Naive thymus-derived CD4-positive, alpha-beta T cell (primary cell): ENCODE measurements at places on chromosomes 1 and 21. TPM values are rescaled to one million over a fixed set of nuclear protein-coding genes. Genes with fewer than 3 reads are reported as not detected.

DPT gene
- not detected for total RNA-seq

PROX1 gene
- not detected for total RNA-seq

ADAM30 gene
- not detected for total RNA-seq

GRCh38 chr1:46302641-46303037 is 777 bp downstream of the LRRC41 start:
- DNase-seq = no peak

- DNase-seq = no peak
Measured at GRCh38 chr1:167158111-167158812, 62.4 kb upstream of the POU2F1 start.

DNA sequence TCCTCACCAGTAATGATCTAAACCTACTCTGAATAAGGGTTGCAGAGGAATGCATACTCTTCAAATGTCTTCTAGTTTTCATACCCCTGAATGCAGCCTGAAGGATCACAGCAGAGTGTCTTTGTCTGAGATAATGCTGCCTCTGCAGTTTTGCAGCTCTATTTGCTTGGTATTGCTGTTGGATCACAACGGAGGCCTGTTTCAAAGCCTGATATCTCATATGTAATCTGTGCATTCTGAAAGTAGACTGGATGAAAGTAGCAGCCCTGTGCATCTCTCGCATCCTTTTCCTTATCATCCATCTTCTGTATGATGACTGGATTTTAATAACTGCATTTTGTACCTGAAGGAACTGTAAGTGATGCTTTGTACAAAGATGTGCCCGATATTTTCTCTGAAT is 34.9 kb upstream of the F13B start:
- no peak for DNase-seq

GRCh38 chr1:212648431-212648830 is 39.9 kb downstream of the ATF3 start:
- DNase-seq = no peak

DNA sequence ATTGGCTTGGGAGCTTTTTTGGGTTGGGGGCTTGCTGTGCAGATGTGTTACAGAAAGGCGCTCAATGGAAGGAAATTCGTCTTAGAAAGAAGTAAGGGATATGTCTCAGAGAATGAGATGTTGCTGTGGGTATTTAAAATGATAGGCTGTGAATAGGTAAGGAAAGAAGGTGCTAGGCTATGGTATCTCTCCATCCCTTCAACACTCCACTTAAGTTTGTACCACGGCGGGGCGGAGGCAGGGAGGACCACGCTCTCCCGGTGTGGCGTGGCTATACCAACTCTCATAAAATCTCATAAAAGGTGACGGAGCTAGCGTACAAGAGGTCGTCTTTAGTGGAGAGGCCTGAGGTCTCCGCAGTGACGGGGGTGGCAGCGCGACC is 305 bp upstream of the RPS6KC1 start:
- no peak for DNase-seq

- DNase-seq = no peak
Measured at GRCh38 chr1:21839337-21840037, 27.4 kb downstream of the LDLRAD2 start.

- DNase-seq = no peak
Measured at GRCh38 chr1:73100216-73100615, 817.9 kb upstream of the NEGR1 start.

- DNase-seq = no peak
Measured at GRCh38 chr1:116318897-116319296, 54.1 kb upstream of the ATP1A1 start.

DNA sequence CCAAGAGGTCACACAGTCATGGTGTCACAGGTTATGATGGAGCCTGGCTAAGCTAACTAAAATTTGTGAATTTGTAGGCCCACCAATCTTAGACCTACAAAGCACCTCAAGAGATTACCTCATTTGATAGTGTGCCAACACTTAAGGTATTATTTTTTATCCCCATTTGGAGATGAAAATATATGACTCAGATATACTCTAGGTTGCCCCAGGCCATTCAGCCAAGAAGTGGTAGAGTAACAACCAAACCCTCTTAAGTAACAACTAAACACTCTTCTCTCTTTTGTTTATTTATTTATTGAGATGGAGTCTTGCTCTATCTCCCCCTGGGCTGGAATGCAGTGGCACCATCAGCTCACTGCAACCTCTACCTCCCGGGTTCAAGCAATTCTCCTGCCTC is 14.3 kb downstream of the NPL start:
- no peak for DNase-seq

GRCh38 chr1:30129001-30129408 is 594.4 kb downstream of the MATN1 start:
- DNase-seq = no peak

- no peak for DNase-seq
Measured at GRCh38 chr1:32012709-32013385, 821 bp upstream of the KHDRBS1 start.

DNA sequence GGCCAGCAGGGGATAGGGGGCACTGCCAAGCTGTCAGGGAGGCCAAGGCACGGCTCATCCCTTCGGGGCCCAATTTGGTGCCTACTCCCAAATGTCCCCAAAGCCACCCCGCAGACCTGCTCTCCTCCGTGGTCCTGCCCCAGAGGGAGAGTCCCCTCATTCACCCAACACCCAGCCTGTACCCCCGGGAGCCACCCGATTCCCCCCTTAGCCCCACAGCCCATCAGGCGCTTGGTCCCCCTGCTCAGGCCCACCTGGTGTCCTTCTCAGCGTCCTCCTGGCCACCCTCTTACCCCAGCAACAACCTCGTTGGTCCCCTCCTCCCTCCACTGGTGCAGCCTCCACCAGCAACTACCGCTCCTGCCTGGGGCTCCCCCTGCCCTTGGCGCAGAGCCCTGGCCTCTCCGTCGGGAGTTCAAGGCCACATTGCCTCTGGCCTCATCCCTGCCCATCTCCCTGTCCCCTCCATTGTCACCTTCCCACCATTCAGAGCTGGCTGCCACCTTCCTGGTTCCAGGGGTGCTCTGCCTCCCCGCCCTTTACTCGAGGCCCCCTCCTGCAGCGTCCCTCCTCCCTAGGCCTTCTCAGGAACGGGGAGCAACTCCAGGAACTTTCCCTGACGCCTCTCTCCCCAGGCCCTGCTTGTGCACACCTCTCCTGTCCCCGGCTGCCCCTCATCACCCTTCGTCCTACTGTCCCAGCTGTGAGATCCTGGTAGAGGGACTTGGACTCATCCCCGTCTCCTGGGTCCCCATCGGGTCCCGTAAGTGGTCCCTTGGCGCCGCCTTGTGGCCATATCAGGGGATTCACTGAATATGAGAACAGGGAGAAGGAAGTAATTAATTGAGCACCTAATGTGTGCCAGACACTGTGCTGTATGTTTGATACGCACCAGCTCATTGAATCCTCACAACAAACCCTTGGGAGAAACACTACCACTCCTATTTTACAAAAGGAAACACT is 73.9 kb downstream of the RAP1GAP start:
- DNase-seq = no peak

DNA sequence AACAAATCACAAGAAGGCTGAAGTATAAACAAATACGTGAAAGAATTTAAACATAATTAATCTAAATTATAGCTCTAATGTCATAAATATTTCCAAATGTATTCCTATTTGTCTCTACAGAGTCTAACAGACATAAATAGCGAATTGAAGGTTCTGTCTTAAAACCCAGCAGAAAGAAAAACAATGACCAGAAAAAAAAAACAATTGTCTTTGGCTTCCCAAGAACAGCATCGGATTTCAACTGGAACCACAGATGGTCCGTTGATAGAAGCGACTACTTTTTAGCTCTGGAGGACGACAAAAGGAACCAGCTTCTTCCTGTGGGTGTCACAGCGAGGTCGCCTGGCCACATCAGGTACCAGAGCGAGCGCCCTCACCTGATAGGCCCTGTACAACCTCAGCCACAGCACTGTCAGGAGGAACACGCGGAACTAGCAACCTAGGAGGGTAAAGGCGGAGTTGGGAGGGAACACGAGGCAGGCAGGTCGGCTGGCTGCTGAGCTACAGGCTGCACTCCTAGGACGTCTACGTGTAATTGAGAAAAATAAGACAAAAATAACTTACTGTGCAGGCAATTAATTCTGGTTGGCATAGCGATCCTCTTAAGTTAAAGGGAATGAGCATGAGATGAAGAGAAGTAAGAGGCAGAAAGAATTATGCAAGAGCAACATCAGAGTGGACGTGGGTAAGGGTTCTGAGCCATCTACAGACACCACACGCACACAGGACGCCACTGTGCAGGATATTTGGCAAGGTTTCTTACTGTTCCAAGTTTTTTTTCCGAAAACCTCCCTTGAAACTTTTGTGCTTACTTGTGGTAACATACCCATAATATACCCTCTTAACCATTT is 16.7 kb upstream of the PRDM15 start:
- peak; percentile 64 for DNase-seq

DNA sequence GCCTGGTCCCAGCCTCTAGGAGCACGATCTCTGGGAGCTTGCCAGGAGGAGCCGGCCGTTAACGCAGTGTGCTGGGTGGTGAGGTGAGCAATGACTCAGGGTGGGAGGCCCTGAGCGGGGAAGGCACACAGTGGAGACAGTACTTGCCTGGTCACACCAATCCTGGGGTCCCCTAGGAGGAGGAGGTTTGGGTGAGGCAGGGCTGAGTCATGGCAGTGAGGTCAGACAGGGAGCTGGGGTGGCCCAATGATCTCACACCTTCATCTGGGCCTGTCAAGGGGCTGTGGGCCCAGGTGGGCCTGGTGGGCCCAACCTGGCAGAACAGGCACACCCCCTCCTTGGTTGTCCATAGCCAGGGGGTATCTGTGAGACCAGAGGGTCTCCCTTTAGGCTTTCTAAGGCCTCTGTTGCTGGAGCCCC is 8.6 kb upstream of the EDN2 start:
- DNase-seq = no peak
